NCI-H2171 (cell line): ENCODE measurements at places on chromosomes 3 and 15.

DNA sequence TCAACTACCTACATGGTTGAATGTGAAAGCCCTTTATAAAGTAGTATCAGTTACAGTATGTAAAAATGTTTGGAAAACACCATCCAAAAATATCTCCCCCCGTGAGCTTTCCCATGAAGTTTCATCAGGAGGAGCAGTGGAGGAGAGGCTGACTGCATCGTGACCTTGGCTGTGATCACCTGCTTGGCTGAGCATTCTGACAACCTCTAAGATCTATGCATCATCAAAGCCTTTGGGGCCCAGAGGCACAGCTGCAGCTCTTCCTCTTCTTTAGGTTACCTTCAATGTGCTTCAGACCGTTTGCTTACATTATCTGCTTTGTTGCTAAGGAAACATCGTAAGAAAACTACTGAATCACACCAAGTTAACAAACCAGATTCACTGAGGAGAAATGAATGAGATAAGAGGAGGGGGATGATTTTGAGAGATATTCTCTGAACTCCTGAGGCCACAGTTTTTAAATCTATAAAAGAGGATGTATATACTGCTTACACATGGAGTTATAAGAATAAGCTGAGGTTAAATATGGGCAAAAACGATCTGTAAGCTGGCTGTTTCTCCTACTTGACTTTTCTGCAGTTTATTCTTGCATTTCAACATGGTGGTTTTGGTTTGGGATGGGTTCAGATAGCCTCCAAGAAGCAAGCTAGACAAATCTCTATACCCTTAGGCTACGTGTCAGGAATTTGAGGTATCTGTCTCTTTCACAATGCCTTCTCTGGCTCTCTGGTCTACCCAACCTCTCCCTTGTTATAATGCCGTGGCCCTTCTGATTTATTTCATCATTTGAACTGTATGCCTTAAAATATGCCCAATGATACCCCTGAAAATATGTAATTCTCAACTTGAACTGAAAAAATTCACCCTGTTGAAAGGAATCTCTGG is 4.0 kb downstream of the GCSAM start:
- DNase-seq: no peak

DNA sequence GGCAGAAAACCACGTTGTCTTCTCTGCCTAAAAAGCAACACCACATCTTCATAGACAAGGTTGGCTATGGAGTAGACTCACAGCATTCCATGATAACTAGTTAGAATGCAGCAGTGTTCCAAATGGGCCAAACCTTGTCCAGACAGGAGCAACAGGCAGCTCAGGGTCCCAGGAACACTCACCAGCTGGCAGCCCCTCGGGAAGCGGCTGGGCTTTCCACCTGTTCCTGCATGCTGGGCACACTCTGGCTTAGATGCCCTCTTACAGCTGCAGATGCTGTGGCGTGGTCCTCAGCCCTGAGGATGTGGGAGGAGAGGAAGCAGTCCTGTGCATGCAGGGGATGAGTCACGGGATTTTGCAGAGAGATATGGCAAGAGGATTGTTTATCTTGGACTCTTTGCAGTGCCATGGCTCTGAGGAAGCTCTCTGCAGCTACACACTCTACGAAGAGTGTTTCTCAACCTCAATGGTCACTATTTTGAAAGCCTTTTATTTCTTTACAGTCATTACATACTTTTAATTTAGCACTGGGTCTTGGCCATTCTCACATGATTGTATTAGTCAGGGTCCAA is 11.3 kb downstream of the NRROS start:
- no peak for DNase-seq

DNA sequence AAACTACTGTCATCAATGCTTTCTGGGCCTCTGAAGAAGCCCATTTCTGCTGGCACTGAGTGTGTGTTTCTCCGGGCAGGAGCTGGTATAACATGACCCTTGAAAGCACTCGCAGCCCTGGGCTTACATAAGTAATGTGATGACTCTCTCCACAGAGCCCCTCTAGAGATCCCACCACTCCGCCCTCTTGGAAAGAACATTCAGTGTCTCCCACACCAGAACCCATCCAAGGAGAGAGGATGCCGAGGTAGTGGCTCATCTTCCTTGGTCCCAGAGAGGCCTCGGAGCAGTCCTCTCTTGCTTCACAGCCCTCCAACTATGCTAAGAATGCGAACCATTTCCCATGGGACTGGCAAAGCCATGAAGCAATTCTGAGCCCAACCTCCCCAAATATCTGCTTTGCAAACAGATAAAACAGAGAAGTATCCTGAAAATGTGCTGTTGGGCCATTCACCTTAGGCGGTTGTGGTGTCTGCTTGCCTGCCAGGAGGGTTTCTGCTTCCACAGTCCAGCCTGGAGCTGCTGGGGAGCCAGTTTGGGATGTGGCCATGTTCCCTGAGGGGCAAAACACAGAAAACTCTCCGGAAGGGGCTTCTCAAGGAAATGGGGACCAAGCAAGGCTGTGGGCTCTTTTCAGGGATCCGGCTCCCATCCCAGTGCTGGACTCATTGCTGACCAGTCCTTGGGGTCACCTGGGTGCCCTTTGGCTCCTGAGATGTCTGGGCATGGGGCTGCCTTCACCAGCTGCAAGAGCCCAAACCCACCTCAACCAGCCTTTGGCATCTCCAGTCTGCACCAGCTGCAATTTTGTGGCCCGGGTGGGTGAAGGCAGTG is 47.3 kb downstream of the AMOTL2 start:
- DNase-seq: no peak

- DNase-seq: no peak
Observed at GRCh38 chr15:74370471-74370870, 3.0 kb upstream of the CYP11A1 start.

DNA sequence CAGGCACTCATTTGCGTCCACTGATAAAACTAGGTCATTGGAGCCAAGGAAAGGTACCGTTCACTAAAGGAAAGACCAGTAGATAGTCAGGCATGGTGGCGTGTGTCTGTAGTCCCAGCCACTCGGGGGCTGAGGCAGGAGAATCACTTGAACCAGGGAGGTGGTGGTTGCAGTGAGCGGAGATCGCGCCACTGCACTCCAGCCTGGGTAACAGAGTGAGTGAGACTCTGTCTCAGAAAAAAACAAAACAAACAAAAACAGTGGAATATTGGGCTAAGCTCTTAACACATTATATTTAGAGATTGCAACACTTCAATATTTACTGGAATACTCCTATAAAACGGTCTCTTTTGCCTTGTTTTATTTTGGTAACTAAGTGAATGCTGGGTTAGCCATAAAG is 17.4 kb downstream of the MAP2K1 start:
- DNase-seq: no peak

GRCh38 chr3:52064561-52064960 is 8.2 kb upstream of the DUSP7 start:
- DNase-seq: no peak

- no peak for DNase-seq
Observed at GRCh38 chr3:29335943-29336342, 55.1 kb downstream of the RBMS3 start.
